ENCODE measurements at places on chromosomes 1 and 21.

DNA sequence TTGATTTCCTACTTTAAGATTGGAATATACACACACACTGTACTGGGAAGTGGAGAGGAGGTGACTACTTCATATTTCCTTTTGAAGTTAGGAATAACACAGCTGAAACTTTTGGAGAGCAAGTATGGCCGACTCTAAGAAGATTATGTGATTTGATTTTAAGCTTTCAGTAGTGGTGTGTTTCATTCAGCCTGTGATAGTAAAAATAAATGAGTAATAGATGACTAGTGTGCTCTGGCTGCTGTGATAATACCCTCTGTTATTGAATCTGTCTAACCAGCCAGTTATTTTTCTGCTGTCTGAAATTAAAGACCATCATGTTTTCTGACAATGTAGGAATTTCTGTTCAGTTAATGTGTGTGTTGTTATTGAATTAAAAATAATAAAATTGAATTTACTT lies 48.3 kb downstream of the CTTNBP2NL start:
- no peak for DNase-seq

DNA sequence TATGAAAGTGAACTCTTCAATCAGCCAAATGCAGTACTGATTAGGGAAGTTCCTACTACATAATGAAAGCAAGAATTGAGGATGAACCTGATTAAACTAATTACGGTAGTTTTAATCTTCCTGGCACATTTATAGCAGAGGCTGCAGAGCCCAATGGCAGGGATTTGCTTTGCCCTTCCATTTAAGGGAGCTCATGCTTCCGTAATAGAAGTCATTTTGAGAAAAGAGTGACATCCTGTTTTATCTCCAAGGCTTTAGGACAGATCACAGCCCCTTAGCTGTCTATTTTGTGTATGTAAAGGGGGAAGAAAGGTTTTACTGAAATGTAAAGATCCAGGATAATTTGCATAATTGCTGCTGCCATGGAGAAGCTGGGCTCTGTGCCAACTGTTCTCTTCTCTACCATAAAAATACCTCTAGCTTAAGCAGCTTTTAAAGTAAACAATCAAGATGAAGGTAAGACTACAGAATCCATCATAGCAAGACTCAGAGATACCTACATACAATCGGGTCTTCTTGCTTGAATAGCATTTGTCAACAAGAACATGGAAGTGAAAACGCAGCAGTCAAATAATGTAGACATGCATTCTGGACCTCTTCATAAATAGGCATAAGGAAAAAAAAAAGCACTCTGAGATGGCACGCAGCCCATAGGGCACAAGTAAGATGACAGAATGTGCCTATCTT lies 62.5 kb downstream of the ASH1L start:
- DNase-seq, result no peak

DNA sequence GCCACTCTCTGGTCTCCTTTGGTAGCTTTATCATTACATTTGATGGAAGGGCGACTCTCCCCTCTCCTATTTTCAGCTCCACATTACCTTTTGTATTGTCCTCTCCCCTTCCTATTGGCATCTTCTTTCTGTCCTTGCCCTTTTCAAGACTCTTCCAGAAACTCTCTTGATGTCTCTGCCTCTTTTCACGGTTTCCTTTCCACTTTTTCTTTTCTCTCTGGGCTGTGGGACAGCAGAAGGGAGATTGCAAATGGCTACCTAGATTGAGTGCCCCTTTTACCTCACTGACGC lies 17.5 kb downstream of the IER5 start:
- no peak for DNase-seq

DNA sequence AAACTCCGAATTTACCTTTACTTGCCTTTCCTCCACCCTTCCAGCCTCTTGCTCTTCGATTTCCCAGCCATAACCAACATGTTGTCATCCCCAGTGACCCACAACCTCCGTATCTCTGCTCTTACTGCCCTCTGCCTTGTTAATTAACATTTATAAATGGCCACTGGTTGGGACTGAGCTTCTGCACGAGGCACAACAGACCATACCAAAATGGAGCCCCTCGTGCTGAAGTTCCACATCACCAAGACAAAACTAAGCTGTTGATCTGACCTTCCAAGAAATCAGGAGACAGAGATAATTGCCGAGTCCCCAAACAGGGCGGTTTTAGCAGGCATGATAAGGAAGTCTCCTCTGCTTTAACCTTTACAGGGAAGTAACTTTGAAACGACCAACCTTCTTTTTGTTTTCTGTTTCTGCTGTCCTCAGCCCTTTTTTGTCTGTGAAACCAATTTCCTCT lies 71.9 kb downstream of the NMNAT2 start:
- no peak for DNase-seq

DNA sequence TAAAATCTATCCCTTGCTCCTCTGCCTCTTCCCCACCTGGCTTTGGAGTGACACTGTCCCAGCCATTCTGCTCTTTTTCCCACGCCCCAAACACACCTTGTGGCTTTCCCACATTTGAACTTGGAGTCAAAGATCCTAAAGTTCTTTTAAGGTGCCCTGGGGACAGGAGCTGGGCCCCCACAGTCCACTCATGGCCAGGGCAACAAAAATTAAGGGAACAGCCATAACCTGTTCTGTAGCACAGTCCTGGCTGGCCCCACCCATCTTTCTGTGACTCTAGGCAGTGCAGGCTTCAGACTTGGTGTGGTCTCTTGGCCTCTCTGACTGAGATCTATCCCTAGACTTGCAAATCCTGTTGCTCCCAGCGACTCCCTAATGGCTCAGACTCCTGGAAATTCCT lies 143.0 kb upstream of the MAGI3 start:
- no peak for DNase-seq

- DNase-seq, result no peak
Measured at GRCh38 chr21:32328595-32328994, 29.9 kb downstream of the MRAP start.

DNA sequence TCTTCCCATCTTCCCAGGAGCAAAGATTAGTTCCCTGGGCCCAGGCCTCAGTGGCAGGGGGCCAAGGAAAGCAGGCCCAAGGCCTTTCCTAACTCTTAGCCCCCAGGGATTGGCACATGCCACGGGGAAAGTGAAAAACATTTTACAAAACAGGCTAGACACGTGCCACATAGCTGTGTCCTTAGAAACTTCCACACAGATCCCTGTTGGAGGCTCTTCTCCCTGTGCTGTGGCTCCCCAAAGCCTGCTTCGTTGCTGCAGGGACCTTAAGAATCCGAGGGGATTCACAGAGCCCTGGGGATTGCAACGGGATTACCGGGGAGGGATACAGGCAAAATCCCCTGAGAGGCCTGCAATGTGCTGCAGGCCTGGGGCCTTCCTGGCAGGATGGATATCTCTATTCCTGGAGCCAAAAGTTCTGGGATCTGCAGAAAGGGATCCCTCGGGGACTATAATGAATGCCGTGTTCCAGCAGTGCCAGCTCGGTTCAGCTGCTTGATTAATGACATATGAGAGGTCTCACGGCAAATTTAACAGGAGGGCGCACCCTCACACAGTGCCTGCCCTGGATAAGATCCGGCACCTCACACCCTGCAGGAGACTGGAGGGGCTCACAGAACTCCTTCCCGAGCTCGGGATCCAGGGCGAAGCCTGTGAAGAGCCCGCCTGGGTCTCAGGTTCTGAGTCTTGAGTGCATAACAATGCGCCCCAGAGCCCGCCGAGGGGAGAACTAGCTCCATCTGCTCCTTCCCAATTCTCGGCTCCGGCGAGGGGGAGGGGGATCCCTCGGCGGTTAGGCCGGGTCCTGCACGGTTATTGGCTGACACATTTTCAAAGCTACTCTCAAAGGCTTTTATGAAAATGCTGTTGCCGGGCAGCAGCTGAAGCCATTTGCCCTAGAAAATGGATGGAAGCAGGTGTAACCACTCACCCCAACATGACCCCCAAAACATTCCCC lies 15.3 kb upstream of the RGS8 start:
- no peak for DNase-seq

- DNase-seq, result no peak
Measured at GRCh38 chr1:147579532-147579931, 38.2 kb downstream of the BCL9 start.

DNA sequence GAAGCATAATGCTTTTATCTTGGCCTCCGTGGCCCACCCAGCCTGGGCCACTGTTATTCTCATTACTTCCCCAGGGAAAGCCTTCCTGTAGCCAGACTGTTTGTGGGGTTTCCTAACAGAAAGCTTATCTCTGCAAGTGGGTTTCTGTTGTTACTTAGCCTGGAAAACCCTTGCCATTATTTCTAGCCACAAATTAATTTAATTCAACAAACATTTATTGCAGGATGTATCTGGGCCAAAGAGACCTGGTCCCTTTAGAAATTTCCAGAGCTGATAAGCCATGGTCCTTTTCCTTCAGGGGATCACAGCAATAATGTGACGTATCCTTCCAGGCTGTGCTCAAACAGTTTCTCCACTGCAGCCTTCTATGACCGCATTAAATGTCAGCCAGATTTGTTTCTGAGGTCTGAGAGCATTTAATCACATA lies 20.9 kb downstream of the TNN start:
- no peak for DNase-seq

DNA sequence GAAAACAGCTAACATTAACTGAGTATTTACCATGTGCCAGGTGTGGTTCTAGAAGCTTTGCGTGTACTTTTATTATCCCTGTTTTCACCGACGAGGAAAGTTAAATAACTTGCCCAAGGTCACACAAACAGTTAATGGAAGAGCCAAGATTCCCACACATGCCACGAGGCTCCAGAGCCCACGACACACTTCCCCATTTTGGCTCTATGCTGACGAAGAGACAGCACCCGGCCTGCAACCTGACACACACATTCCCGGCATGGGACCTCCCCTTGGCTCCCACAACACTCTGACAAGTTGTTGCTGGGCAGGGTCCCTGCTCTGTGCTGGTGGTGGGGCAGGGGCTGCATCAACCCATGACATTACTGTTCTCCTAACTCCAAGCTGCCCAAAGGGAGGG lies 52.8 kb downstream of the RAP1GAP start:
- DNase-seq, result no peak

GRCh38 chr1:25576459-25577133 lies 33.2 kb downstream of the LDLRAP1 start:
- no peak for DNase-seq

DNA sequence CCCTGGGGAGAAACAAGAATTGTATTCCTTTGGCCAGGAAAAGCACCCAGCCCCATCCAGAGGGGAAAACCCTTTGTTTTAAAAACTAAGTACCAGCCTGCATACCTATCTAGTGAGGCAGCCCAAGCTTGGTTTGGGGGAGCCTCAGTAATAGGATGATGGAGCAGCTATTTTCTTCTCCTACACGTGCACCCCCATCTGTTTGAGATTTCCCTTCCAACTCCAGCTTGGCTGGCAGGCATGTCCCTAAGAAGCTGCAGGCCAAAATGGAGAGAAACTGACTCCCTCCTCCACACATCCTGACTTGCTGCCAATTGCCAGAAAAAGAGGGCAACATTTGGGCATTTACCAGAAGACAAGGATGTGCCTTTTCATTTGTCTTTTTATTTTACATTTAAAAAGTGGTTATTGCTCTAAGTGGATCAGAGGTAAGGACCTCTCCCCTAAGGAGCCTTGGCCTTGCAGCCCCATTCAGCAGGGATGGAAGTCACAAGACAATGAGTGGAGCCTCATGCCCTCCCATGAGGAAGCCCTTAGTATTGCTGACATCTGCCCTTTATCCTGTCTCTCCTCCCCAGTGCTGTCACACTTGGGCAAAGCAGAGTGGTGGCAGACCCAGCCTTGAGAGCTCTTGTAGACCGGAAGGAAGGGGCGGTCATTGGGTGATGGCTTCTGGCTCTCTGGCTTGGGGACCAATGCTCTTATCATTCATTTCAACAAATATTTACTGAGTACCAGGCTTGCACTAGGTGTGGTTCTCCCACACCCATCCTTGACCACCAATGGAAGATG lies 8.6 kb downstream of the FNDC5 start:
- DNase-seq, result no peak

DNA sequence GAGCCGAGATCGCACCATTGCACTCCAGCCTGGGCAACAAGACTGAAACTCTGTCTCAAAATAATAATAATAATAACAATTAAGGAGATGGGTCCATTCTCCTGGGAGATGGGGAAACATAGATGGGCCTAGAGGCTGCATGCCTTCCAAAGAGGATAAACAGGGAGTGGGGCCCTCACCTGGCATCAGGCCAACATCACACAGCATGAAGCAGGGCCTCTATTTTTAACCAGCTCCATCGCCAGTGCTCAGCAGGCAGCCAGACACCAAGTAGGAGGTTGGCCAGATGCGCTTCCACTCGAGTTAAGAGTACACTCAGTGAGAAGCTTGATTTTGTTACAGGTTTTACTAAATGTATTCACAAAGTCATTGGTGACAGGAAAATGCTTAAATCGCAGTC lies 352.0 kb downstream of the RRAGC start:
- no peak for DNase-seq

DNA sequence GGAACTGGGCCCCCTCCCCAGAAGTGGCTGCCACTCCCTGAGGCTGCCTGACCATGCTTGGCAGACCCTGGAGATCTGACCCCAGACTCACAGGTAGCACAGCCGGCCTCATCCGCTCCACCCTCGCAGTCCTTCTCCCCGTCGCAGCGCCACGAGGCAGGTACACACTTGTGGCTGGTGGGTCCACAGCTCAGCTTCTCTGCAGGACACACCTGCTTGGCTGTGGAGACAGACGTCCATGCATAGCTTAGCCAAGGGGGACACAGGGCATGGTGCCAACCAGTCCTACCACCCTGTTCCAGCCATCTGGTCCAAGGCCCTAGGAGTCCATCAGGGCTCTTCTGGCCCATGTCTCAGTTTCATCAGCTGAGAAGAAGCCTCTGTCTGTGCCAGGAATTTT lies 42.2 kb upstream of the MAGOH start:
- DNase-seq, result no peak

DNA sequence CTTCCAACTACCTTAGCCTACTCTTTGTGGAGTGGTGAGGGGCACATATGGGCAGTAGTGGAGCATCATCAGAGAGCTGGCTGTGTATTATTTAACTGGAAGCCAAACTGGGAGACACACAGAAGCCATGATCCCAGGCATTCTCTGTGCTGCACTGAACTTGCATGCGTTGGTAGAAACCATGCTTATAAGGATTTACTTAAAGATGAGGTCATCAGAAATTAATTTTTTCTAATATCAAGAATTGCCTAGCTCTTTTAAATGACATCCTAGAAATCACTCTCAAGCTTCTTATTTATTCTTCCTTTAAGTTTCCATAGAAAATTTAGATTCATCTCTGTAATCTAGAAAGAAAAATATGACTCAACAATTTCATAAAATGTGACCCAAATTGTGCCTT lies 136.2 kb downstream of the KCNK1 start:
- DNase-seq, result no peak

DNA sequence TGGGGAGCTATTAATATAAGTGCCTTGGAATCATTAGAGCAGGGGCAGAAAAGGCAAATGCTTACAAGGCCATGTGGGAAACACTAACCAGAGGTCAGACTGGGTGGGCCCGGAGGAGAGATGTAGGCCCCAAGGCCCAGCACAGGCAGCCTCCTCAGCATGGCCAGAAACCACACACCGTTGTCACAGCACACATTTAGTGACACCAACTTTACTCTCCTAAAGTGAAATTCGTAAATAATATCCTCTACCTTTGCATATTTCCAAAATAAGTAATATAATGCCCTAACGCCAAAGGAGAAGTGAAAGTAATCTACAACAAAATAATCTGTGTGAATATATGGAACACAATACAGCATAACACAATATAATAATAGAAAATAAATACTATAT lies 62.6 kb downstream of the KIF21B start:
- no peak for DNase-seq

GRCh38 chr1:7515175-7515574 lies 255.9 kb upstream of the VAMP3 start:
- DNase-seq, result no peak

GRCh38 chr1:148263906-148264255 lies 111.8 kb upstream of the NBPF11 start:
- DNase-seq, result no peak

- no peak for DNase-seq
Measured at GRCh38 chr1:197092491-197093023, 25.5 kb upstream of the F13B start.
